Nasal cavity respiratory epithelium epithelial cell of viscerocranial mucosa (primary cell): ENCODE measurements at places on chromosomes 6 and 20. TPM values are rescaled to one million over a fixed set of nuclear protein-coding genes. Genes with fewer than 3 reads are reported as not detected.

Gene TGM3
- 16.7 TPM in 1 of 2 replicates, not detected in the other for total RNA-seq

Gene LHFPL5
- total RNA-seq: 0.07 TPM in 1 of 2 replicates, not detected in the other

Gene PRRT1
- total RNA-seq: not detected in 2 replicates

Gene BPIFB2
- total RNA-seq: not detected in 2 replicates

Gene HTR1E
- total RNA-seq: not detected in 2 replicates

Gene PPP1R16B
- under 0.01 and 0.21 TPM in 2 replicates for total RNA-seq

Gene FUT9
- under 0.01 TPM in 1 of 2 replicates, not detected in the other for total RNA-seq
